ENCODE measurements at places on chromosomes 12 and 14.

GRCh38 chr12:83018088-83018487 lies 331.4 kb downstream of the TMTC2 start:
- DNase-seq, result no peak

DNA sequence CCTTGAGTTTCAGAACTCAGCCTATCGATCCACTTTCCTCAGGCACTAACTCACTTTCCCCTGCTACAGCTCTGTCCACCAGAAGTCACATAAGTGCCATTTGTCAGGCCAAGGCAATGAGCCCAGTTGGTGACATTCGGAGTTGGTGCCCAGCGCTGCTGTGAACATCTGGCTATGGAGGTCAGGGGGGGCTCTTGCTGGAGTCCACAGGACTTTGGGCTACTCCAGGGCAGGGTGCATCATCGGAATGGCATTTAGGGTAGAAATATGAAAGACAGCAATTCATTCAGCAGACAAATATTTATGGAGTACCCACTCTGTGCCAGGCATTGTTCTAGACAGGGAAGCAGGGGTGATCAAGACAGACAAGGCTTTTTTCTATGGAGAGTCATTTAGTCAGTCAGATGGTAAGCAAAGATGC lies 1.5 kb upstream of the PPP1CC start:
- DNase-seq, result no peak

DNA sequence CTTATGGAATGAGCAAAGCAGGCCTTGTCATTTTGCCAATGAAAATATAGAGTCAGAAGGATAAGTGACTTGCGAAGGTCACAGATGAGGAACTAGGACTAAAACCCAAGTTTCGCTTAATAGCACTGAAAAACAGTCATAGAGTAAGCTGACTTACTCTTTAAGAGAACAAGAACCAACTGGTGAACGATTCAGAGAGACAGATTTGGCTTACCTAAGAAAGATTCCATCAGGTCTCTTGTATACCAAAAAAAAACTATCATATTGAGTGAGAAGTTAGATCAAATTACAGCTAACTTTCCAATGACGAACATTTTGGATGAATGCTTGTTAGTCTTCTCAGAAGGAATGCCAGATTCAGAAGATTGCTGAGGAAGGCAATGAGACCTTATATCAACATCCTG lies 74.2 kb downstream of the ZFC3H1 start:
- no peak for DNase-seq

- DNase-seq, result no peak
Observed at GRCh38 chr14:78131616-78132015, 38.6 kb upstream of the NRXN3 start.

GRCh38 chr14:69685716-69686115 lies 74.3 kb downstream of the SUSD6 start:
- DNase-seq, result peak; percentile 21

- DNase-seq, result no peak
Observed at GRCh38 chr12:52552055-52552454, 890 bp downstream of the KRT71 start.

- peak; percentile 77 for DNase-seq
Observed at GRCh38 chr12:111812881-111813741, 28.9 kb upstream of the MAPKAPK5 start.

DNA sequence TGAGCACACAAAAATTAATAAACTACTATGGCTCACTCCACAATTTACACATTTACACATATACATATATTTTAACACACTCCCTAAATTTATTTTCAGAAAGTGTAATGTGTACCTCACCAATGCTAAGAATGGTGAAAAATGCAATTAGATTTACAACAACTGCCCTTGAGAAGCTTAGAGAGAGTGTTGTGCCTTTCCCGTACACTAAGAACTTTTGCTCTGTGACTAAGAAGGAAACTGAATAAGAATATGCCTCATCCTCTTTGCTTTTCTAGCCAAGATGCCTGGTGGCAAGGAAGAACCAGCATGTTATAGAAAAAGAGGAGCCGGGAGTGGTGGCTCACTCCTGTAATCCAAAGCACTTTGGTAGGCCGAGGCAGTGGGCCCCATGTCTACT lies 62.3 kb downstream of the SINHCAF start:
- no peak for DNase-seq

GRCh38 chr12:13289653-13290289 lies 93.2 kb downstream of the EMP1 start:
- DNase-seq, result no peak

- DNase-seq, result no peak
Observed at GRCh38 chr14:66369157-66369697, 116.9 kb upstream of the CCDC196 start.

DNA sequence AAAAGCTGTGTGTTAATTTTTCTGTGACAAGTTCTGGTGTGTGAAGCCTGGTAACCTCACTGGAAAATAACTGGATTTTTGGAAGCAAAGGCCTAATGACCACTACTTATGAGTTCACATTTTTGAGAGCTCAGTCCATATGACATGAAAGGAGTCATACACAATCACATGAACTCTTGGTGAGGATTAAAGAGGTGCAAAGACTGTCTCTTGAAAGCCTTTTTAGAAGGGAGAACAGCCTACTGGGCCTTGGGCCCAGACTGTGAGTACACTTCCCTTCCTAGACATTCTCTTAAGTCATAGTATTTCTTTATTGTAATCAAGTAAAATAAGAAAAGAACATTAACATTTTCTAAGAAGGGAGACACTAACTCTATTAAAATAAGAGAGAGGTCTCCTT lies 176.1 kb downstream of the BCAT1 start:
- no peak for DNase-seq

DNA sequence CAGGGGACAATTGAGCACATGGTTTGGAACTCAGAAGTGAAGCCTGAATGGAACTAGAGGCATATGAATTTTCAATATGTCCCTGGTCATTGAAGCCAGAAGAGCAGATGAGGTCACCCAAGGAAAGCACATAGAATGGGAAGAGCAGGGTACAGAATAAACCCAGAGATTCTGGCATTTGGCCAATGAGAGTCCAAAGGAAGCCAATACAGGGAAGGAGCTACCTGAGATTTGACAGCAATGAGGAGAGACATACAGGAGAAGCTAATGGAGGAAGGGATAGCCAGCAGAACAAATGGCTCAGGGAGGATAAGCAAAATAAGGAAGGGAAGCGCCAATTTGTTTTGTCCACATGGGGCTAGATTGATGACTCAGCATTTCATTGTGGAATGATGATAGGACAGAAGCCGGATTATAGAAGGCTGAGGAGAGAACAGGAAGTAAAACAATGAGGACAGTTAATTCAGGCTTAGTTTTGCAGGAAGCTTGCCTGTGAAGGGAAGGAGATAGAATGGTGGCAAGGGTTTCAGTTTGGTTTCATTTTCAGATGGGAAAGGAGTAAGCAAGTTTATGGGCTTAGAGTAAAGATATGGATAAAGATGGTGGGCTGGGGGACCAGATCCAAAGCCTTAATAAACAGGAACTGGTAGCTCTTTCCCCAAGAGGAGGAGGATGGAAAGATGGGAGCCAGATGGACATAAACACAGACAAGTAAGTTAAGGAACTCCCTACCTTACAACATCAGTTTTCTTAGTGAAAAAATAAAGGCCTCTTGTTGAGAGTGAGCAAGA lies 3.2 kb upstream of the SPTSSA start:
- no peak for DNase-seq

DNA sequence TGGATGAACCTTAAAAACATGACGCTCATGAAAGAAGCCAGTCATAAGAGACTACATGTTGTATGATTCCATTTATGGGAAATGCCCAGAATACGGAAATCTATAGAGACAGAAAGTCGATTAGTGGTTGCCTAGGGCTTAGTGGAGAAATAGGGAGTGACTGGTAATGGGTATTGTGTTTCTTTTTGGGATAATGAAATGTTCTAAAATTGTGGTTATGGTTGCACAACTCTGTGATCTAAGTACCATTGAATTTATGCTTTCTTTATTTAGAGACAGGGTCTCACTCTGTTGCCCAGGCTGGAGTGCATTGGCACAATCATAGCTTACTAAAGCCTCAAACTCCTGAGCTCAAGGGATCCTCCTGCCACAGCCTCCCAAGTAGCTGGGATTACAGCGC lies 8.0 kb downstream of the RBMS2 start:
- no peak for DNase-seq

DNA sequence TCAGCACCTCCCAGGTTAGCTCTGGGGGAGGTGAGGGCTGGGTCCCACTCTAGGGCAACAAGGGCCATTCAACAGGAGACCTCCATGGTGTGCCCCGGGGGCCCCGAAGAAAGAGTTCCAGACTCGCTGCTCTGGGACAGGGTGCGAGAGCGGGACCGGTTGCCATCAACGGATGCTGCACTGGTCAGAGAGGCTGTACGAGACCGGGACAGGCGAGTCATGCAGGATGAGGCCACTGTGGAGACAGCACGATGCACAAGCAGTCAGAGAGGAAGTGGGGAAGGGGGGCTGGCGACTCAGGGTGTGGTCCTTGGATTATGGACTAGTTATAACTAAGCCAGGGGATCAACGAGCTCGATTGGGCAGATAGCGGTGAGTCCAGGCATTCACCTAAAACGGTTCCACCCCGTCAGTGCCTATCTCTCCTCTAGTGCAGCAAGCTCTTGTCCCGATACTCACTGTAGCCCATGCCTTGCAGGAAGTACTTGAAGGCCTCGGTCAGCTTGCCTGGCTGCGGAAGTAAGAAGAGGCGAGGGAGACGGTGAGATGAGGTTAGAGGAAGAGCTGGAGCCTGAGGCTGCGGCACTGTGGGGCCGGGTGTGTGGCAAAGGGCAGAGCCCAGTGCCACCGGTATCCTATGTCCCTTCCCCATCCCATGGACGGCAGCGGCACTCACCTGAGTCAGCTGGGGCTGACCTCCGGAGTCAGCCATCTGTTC lies 7.2 kb downstream of the NDRG2 start:
- no peak for DNase-seq

DNA sequence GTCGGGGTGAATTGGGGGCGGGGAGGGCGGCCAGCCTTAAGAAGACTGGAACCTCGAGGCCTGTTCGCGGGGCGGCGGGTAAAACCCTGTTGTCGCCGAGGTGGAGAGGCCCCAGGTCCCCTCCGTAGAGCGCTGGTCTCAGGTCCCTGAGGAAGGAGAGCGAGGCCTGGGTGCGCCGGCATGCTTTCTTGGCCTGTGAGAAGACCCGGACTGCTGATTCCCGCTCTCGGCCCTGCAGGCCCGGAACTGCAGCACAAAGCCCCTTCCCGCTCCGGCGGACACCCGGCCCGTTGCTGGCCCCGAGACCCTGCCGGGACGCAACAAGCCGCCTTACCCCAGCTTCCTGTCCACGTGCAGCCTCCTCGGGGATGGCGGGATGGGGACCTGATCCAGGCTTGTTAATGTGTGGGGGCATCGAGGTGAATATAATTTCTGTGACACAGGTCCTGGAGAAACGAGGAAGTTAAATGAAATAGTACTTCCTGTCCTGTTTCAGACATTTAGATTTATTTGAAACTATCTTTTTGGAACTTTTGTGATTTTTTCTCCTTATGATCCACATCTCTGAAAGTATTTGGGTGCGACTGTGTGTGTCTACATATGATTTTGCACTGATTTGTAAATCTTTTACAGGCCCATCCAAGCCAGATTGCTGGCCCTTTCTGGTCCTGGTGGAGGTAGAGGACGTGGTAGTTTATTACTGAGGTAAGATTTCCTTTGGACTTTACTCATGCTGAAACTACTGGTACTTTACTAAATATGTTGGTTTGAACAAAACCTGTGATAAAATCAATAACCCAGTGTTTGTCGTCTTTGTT lies 600 bp downstream of the PNN start:
- DNase-seq, result no peak

GRCh38 chr12:57280211-57281062 lies 29.4 kb upstream of the STAC3 start:
- DNase-seq, result no peak

GRCh38 chr14:101813171-101813759 lies 51.8 kb downstream of the PPP2R5C start:
- no peak for DNase-seq

GRCh38 chr14:73237786-73238423 lies 599 bp downstream of the PAPLN start:
- DNase-seq, result no peak

- no peak for DNase-seq
Observed at GRCh38 chr14:104003616-104004015, 61.3 kb upstream of the RD3L start.

DNA sequence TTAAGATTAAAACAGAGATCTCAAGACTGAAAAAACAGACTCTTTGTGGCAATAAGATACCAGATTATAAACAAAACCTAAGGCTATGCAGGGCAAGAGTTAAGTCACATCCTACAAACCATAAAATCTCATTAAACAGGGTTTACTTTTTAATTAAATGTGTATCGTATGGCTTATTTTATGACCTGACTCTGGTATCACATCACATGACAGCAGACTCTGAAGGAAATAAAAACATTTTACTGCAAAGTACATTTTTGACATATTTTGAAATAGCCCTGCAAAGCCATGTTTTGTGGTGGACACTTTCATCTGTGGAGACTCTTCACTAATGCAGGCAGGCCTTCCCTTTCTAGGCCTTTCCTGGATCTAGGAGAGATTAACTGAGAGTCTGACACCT lies 327.6 kb upstream of the CLEC14A start:
- DNase-seq, result no peak

- no peak for DNase-seq
Observed at GRCh38 chr12:89160716-89161123, 191.6 kb downstream of the DUSP6 start.

DNA sequence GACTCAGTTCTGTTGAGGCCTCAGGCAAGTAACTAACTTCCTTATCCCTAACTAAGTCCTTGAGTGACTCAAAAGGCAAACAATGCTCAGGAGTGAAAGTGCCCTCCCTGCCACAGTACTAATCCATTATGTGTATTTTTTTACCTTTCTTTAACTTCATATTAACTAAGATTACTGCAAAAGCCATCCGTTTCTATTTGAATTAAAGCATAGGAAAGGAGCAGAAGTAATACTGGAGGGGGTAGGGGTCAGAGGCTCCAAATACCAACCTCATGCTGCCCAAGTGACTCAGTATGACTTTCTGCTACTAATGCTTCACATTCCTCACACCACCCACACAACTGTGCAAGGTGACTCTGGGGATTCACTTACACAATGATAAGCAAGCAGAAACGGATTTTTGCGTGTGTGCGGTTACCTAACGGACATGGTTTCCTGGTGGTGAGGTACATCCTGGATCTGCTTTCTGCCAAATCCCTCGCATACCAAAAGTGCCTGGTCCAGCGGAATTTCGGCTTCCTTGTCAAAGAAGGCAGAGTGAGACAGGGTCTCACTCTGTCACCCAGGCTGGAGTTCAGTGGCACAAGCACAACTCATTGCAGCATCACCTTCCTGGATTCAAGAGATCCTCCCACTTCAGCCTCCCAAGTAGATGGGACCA lies 25.1 kb downstream of the MOK start:
- DNase-seq, result no peak

Measured in hematopoietic multipotent progenitor cell treated with erythropoietin and hydrocortisone succinate and interleukin-3 and kit ligand, for 17 days (in vitro differentiated cells).